ENCODE measurements at places on chromosomes 12 and 14.
A peak's percentile ranks its signal among the peaks of the same experiment; 100 is the strongest.

DNA sequence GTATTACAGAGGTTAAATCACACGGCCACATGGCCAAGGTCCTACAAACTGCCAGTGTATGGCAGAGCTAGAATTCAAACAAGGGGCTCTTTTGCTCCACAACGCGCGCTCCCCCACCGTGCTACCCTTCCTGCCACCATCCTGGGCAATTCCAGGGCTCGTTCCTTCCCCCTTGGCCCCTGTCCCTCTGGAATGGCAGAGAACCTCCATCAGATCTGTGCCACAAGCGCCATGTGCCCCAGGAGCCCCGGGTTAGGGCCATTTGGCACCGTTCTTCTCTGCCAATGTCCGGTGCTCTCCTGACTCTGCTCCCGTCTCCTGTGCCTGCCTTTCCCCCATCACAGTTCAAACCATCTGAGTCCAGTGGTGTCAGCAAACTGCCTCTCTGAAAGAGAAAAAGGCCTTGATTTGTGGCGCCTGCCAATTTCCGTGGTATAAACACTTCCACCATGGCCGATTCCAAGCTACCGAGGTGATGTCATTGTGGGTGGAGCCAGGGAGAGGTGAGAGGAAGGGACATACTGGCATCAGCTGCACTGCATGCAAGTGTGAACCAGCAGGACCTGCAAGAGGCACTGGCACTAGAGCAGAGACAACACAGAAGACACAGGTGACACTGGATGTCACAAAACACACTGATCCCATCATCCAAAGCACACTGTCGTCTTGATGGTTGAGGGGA, 163.1 kb downstream of the CALM1 start:
- DNase-seq, result no peak

DNA sequence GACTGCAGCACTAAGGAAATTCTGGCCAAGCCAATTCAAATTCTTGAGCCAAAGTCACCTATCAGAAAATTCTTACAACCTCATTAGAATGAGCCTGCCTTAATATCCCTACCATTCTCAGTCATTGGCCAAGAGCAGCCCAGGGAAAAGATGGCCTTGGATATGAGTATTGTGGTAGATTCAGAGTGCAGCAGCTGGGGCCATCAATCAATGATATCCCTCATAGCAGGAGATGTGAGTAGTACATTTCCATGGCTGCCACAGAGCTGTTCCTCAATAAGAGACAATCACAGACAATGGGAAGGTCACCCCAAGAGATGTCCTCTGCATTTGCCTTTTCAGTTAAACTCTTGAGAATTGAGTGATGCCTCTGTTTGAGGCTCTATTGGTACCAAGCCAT, 161.6 kb downstream of the DYRK2 start:
- no peak for DNase-seq

DNA sequence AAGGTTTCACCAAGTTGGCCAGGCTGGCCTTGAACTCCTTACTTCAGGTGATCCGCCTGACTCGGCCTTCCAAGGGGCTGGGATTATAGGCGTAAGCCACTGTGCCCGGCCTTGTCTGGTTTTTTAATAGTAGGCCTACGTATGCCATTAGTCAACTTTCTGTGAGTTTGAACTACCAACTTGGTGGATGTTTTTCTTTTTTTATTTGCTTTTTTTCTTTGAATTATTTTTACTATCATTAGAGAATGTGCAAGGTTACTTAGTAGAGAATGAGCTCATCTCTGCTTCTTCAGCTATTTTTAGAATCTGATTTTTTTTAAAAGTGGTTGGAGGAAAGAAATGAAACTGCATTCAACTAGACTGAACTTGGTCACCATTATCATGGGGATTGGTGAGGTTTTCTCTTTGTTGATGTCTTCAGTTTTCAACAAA, 51.4 kb downstream of the HMGA2 start:
- no peak for DNase-seq

- no peak for DNase-seq
Measured at GRCh38 chr12:126271159-126271558, 1205.9 kb downstream of the AACS start.

GRCh38 chr14:101192661-101193000, 289.1 kb upstream of the RTL1 start:
- no peak for DNase-seq

GRCh38 chr12:70459786-70460185, 93.7 kb downstream of the KCNMB4 start:
- no peak for DNase-seq

GRCh38 chr14:36556811-36557433, 25.5 kb downstream of the NKX2-8 start:
- peak; percentile 51 for DNase-seq

GRCh38 chr12:68252077-68252476, 1.3 kb downstream of the IL22 start:
- no peak for DNase-seq

- no peak for DNase-seq
Measured at GRCh38 chr14:39383026-39383660, 49.1 kb downstream of the FBXO33 start.

DNA sequence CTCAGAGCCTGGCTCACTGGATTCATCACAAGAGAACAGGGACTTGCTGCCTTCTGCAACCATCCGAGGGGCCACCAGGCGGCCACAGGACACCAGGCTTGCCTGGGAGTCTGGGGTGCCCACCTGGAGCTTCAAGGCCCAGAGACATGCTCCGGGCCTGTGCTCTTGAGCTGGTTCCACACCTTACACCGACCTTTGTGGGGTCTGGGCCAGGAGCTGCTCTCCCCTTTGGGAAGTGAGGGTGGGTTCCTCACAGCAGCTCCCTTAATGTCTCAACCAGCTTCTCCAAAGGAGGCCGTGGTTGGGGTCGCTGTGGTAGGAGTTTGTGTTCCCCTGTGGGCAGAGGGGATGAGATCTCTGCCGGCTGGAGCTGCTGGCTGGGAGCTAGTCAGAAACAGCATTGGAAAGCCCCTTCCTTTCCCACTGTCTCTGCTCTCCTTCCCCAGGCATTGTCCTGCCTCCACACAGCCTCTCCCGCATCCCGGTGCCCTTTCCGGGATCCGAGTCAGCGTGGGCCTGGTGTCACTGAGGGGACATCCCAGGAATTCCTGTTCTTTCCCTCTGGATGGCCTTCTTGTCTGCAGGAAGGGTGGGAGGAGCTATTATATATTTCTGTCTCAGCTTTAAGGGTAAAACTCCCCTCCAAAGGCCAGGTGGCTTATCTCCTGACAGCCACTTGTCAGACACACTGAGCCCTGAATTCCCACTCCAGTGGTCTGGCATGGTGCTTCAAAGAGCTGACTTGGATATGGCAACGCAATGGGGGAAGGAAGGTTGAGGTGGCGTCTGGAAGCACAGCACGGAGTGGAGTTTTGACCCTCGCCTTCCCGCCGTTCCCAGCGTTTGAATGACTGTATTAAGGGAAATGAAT, 5.1 kb upstream of the PAPLN start:
- DNase-seq, result peak; percentile 27

- DNase-seq, result no peak
Measured at GRCh38 chr12:56803750-56804149, 40.6 kb downstream of the HSD17B6 start.

DNA sequence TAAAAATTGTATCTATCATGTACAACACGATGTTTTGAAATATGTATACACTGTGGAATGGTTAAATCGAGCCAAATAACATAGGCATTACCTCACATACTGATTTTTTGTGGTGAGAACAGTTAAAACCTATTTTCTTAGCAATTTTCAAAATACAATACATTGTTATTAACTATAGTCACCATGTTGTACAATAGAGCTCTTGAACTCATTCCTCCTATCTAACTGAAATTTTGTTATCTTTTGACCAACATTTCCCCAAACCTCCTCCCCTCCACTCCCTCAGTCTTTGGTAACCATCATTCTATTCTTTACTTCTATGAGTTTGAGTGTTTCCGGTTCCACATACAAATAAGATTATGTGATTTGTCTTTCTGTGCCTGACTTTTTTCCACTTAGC, 6.8 kb upstream of the SLC38A2 start:
- no peak for DNase-seq

GRCh38 chr12:16392846-16393535, 45.5 kb downstream of the MGST1 start:
- no peak for DNase-seq

All from SK-MEL-5 (cell line).